AG08395 (cell line): ENCODE measurements at places on chromosomes 12 and 14.

GRCh38 chr14:25150934-25151790, 101.2 kb upstream of the STXBP6 start:
- DNase-seq = peak; percentile 65

DNA sequence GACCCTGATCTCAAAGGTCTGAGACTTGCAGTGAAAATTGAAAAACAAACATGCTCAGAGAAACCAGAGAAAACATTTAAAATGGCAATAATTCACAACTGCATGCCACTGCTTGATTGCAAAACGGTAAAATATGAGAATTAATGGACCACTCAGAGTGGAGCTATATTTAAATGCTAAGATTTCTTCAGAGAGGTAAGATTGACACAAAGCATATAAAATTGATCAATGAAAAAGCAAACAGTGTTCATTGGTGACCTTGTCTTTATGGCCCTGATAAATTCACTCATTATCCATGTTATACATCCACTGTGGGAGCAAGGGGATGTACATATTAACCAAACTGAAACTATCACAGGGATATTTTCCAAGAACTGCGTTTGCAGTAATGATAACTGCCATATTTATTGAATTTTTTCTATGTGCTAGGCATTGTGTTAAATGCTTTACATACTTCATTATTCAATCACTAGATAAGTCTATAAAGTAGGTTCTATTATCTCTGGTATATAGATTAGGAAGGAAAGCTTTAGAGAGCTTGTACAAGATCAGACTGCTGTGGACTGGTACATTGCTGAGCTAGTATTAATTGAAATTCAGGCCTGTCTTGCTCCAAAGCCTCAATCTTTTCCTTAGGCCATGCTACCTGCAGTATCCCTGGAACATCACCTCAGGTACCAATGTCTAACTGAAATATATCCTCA, 113.9 kb upstream of the LMO3 start:
- DNase-seq = no peak

DNA sequence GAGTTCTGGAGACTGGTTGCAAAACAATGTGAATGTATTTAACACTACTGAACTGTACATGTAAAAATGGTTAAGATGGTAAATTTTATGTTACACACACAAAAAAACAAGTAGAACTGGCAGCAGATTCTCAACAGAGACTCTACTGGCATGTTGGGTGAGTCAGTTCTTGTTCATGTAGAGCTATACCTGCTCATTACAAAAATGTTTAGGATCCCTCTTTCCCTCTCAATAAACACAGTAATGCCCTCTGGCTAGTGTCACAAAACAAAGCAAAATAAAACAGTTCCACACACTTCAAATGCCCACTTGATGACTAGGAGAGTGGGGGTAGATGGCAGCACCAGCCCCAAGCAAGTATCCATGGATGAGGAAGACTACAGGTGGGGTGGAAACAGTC, 13.7 kb upstream of the ZNF740 start:
- DNase-seq = no peak

DNA sequence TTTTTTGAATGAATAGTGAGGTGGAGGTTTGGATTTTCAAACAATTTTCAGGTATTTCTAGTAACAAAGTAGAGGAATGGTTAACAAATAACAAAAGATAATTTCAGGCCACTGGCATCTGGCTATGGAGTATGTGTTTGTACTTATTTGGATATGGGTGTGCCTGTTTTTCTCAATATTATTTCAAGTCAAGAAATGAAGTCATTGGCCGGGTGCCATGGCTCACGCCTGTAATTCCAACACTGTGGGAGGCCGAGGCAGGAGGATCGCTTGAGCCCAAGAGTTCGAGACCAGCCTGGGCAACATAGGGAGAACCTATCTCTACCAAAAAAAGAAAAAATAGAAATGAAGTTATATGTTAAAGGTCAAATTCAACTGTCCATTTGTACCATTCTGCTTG, 13.9 kb downstream of the SLC35E3 start:
- no peak for DNase-seq

DNA sequence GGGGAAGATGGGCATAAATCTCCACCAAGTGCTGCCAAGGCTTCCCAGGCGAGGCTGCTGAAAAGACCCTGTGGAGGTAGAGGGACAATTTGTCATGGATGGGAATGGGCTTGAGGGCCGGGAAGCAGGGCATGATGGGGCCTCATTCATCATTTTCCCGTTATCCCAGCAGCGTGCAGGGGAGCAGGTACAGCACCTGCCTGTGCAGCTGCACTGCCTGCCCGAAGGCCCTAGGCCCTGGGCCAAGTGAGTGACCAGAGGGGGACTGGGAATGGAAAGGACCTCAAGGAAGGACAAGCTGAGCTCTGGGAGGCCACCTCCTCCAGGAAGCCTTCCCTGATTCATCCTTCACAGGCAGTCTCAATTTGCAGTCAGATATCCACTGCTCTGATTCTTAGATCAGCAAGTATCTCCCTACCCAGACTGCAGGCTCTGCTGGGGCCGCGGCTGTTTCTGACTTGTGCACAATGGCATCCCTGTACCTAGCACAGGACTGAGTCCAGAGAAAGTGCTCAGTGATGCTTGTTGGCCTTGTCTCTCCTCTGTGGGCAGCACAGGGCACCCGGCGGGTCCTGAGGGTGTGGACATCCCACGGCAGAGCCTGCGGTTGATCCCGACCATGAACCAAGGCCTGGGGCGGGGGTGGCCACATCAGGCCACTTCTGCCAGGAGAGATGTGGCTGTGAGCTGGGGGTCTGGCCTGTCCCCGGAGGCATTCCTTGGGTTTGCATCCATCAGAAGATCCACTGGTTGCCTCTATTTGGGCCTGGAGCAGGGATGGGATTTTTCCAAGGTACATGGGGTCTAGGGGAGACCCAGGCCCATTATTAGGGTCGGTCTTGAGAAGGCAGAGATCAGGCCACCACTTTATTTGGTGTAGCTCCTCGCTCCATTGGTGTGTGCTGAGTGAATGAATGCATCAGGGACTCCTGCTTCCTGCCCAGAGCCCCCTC, 167.3 kb upstream of the RTL1 start:
- no peak for DNase-seq

GRCh38 chr12:128983371-128983770, 130.1 kb downstream of the GLT1D1 start:
- no peak for DNase-seq

DNA sequence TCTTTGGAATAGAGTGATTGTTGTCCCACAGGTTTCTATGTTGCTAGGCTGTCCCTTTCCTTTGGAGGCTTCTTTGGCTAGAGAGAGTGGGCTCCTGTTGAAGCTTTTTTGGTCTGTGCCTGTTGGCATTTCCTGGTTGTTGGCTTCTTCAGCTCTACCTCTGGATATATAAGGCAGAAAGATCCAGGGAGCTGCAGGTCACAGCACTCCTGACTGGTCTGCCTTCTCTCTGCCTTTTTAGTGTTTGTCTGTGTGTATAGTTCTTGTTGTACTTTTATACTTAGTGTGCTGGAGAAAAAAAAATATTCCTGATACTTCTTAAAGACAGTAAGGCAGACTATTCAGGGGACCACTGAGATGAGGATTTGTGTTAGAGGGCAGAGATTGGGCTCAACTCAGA, 202.7 kb downstream of the FBXL14 start:
- no peak for DNase-seq

DNA sequence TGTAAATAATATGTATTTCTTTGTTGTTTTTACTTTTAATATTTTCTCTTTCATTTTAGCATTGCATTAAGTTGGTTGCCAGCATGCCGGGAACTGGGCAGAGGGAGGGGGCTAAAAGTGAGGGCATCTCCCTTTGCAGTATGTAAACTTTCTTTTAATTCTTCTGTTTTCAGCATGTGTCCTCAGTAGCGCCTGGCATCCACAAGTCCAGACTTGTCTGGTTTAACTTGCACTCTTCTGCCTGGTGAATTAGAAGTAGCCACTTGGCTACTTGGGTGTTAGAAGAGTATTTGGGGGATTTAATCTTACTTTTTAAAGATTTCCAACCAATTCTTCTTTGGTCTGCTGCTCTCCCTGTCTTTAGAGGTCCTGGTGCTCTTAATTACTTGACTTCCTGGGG, 117.2 kb upstream of the SCAF11 start:
- no peak for DNase-seq

DNA sequence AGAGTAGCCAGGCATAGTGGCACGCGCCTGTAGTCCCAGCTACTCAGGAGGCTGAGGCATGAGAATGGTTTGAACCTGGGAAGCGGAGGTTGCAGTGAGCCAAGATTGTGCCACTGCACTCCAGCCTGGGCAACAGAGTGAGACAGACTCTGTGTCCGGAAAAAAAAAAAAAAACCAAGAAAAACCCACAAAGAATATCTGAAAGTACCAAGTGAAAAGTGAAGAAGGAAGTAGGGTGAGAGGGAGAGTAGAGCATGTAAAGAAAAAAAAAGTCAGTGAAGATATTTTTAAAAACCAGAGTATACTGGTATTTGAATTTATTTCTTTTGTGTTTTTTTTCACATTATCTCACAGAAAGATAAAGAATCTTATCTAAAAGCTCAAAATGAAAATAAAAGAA, 43.3 kb upstream of the ISM2 start:
- no peak for DNase-seq

DNA sequence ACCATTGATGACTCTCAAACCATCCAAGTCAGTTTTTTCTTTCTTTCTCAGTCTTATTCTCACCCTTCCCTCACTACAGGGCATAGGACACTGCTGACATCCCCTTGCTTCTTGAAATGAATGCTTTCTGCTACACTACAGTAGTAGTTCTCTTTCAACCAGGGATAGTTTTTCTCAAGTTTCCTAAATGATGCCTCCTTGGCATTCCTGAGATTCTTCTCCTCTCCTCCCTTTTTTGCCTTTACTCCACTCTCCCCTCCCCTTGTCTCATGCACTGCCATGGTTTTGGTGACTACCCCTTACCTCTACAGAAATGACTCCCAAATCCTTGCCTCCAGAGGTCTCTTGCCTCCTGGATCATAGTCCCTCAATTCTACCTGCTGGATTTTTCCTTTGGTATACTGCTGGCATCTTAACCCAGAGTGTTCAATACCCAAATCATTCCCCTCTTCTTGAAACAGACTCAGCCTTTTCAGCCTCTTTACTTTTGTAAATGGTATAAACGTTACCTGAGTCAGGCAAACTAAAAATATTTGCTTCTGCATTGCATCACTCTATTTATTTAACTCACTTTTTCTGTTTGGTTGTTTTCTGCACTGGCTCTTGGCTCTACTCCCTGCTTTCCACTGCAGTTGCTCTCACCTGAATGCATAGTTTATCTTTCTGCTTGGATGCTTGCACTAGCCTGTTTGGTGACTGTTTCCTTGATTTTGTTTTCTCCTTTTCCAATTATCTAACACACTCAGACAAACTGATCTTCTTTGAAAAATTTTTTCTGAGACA, 211.6 kb upstream of the IGF1 start:
- no peak for DNase-seq

GRCh38 chr12:12171991-12172511, 94.8 kb downstream of the LRP6 start:
- DNase-seq = peak; percentile 25

GRCh38 chr12:85720308-85721033, 115.7 kb downstream of the RASSF9 start:
- DNase-seq = no peak

GRCh38 chr12:89319122-89319521, 33.2 kb downstream of the DUSP6 start:
- DNase-seq = no peak

DNA sequence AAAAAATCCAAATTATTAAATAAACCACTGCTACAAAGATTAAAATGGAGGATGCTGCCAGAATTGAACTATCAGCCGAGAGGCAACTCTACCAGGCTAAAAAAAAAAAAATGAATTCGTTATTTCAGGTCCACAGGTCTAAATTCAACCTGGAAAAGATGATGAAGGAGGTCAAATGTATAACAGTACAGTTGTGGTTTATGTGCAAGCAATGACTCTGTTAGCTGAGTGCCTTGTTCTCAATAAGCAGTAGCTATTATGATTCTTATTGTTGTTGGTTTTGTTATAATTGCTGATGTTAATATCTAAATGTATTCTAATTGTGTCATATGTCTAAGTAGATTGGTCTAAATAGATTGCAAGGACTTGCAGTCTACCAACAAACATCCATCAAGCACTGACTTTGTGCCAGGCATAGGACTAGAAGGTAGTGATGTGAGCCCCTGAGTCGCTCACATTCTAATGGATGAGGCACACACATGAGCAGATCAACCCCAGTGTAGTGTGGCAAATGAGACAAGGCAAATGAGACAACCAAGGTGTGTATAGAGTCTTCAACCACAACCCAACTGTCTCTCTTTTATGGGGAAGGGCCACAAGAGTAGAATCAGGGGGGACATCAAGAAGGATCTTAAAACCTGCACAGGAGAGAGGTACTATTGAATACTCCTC, 77.0 kb upstream of the PLEKHG7 start:
- DNase-seq = no peak

GRCh38 chr14:95496111-95496681, 20.3 kb downstream of the SYNE3 start:
- DNase-seq = peak; percentile 51

DNA sequence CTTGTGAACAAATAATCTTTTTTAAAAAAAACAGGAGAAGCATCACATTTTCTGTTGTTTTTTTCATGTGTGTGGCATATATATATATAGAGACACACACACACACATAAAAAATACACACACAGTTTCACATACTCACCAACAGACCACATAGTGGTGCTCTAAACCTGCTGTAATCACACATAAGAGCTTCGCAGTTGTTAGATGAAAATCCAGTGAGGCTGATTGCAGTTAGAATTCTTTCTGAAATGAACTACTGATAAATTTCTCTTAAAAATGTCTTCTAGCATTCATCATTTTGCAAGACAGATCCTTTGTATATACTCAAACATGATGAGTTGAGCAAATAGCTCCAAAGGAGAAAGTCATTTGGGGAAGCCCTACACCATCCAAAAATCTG, 434.3 kb upstream of the STXBP6 start:
- DNase-seq = no peak
